ENCODE measurements at places on chromosomes 16 and 17.

DNA sequence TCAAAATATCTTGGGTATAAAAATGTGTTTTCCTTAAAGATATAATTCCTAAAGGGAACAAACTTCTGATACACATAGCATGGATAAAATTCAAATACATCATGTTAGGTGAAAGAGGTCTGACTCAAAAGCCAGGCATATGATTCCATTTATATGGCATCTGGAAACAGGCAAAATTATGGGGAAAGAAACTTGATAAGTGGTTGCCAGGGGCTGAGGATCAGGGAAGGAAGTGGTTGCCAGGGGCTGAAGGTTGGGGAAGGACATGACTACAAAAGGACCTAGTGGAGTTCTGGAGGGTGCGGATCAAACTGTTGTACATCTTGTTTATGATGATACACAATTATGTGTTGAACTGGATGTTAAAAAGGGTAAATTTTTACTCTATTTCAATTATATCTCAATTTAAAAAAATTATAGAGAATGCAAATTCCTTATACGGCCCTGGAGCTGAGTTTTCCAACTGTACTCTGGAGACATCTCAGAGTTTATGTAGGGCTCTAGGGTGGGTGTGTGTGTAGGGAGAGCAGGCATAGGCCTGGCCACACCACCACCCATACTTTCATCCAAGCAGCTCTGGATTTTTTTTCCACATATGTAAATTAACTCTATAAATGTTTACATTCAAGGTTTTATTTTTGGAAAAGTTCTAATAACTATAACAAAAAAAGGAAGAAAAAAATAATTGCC is 55.0 kb downstream of the AMFR start:
- no peak for DNase-seq

GRCh38 chr17:73650617-73651200 is 6.5 kb upstream of the SDK2 start:
- no peak for DNase-seq

- no peak for DNase-seq
Observed at GRCh38 chr17:2002767-2003329, 22.3 kb downstream of the RTN4RL1 start.

GRCh38 chr16:3752984-3753383 is 35.7 kb upstream of the TRAP1 start:
- no peak for DNase-seq

- peak; percentile 83 for DNase-seq
Observed at GRCh38 chr17:68290955-68291835, at the start of the genes ARSG and SLC16A6. Gene ARSG (plus strand): TSS chr17:68291495. CDS start chr17:68307494, 15,999 bp downstream. Gene SLC16A6 (minus strand): TSS chr17:68291127. CDS start chr17:68278320, 12,807 bp downstream.

DNA sequence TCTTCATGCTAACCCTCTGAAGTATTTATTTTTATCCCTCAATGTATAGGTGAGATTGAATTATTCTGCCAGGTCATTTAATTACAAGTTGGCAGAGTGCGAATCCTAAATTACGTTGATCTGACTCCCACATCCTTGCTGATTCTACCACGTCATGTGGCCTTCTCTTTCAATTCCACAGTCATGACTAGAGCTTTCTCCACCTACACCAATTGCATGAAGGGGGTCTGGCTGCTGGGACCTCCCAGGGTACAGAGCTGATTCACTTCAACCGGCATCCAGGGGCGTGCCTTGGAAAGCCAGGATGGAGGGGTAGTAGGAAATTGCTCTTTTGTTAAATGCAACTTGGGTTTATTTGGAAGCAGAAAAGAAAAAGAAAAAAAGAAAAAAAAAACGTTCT is 41.1 kb upstream of the CDH13 start:
- DNase-seq = no peak

GRCh38 chr17:31573861-31574260 is 182.4 kb downstream of the RAB11FIP4 start:
- DNase-seq = no peak

- DNase-seq = no peak
Observed at GRCh38 chr17:49783071-49783715, 5.3 kb upstream of the KAT7 start.

DNA sequence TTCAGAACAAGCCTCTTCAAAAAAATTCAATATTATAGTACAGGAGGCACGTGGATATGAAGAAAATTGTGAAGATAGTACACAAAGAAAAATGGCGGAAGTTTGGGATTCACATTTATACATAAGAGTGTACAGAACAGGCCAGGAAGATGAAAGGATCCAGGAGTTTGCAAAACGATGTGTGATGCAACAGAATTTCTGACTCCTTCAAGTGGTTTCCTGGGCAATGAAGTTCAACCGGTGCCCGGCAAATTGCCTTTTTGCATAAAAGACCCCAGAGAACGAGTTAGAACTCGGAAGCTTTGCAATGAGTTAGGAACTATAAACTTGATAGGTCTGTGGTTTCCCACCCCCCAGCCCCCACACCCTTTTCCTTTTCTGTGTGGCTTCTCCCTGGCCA is 189.1 kb downstream of the SALL1 start:
- DNase-seq = no peak

- no peak for DNase-seq
Observed at GRCh38 chr16:47640661-47641060, 179.5 kb downstream of the PHKB start.

DNA sequence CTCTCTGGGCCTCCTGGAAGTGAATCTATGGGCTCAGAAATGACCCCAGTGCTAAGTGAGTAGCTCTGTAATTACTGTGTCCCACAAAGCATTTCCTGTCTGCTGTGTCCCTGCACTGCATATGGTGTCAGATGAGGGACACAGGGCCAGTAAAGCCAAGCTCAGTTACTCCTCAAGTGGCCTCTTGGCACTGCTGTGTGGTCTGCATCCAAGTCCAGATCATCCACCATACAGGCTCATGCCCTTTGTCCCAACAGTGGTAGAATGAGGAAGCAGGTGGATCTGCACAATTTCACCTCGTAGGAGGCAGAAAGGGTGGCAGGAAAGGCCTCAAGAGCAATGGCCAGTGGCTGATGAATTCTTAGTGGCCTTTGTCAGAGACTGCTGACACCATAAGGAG is 146.8 kb downstream of the SOX9 start:
- no peak for DNase-seq

DNA sequence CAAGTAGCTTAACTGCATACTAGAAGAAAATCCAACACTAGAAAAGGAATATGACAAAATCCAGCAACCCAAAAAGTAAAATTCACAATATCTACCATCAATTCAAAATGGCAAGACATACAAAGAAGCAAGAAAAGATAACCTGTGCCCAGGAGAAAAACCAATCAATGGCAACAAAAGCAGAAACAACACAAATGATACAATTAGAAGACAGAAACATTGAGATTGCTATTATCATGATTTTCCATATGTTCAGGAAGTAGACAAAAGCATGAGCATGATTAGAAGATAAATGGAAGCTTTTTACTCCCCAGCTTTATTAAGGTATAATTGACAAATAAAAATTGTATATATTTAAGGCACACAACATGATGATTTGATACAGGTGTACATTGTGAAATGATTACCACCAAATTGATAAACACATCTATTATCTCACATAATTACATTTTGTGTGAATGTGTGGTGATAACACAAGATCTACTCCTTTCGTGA is 117.3 kb downstream of the CA10 start:
- no peak for DNase-seq

GRCh38 chr17:32755045-32755805 is 121.7 kb downstream of the MYO1D start:
- DNase-seq = peak; percentile 48

GRCh38 chr17:69819316-69820087 is 255.5 kb upstream of the KCNJ16 start:
- DNase-seq = no peak

DNA sequence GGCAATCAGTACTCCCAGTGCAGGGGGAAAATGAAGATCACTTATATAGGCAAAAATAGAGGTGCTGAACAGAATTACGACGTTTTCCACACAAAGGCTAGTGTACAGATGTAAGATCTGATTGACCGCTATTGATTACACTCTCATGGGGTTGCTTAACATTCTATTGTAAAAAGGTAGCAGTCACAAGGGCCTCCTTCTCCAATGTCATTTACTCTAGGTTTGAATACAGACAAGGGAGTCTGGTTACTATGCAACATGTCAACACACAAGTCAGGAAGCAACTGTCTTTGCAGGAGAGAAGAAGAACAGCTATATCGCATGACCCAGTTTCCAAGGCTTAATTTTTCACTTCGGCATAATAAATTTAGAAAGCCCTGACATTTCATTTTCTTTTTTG is 7.9 kb downstream of the KRT37 start:
- no peak for DNase-seq

GRCh38 chr16:30992931-30993816 is 8.2 kb downstream of the HSD3B7 start:
- DNase-seq = no peak

DNA sequence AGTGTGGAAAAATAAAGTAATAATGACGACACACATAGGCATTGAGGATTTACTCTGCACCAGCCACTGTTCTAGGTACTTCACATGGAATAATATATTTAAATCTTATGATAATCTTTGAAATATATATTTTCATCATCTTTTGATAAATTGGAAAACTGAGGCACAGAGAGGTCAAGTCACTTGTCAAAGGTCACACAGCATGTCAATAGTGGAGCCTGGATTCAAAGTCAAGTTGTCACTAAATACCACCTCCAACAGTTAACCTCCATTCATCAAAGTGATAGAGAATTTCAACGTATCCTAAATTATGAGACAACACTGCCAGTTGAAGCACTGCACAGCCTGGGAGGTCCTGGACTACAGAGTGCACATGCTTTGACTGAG is 121.7 kb downstream of the IRX5 start:
- DNase-seq = no peak
